ENCODE measurements at places on chromosomes 4 and X.

- no peak for DNase-seq
Observed at GRCh38 chrX:33129607-33130006, 81.7 kb downstream of the DMD start.

DNA sequence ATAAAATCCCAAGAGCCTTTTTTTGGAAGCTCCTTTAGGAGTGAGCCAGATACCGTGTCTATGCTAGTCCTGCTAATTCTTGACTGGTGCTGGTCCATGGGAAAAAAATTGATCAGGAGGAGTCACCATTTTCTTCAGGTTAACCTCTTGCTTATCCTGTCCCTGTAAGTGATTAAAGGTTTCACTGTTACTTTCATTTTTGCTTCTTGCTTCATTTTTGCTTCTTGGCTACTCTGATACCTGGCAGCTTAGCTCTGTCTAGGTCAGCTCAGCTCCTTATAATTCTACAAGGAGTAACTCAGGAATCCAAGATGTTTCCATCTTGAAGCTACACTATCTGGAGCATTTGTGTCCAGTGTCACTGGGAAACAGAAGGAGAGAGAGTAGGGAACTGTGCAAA, 45.7 kb downstream of the AFM start:
- DNase-seq: no peak

DNA sequence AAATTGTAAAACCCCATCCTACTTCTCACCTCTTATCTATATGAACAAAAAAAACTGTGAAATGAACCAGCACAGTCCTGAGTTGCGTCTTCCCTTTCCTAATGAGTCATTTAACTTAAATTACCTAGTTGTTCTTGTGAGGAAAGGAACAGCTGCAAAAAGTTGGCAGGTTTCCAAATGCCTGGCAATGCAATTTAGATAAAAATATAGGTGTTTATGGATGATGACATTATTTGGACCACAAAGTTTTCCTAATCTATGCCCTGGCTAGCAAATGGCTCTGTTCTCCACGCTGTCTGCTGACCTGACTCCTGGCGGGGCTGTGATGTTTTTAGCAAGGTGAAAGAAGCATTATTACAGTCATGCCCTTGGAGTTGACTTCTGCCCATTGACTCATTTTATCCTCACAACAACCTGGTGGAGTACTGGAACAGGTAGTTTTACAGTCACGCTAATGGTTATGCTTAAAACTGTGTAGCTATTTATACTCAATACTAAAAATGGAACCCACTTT, 29.8 kb upstream of the RELL1 start:
- no peak for DNase-seq

- DNase-seq: no peak
Observed at GRCh38 chr4:180799798-180800197, 1443.4 kb upstream of the TENM3 start.

DNA sequence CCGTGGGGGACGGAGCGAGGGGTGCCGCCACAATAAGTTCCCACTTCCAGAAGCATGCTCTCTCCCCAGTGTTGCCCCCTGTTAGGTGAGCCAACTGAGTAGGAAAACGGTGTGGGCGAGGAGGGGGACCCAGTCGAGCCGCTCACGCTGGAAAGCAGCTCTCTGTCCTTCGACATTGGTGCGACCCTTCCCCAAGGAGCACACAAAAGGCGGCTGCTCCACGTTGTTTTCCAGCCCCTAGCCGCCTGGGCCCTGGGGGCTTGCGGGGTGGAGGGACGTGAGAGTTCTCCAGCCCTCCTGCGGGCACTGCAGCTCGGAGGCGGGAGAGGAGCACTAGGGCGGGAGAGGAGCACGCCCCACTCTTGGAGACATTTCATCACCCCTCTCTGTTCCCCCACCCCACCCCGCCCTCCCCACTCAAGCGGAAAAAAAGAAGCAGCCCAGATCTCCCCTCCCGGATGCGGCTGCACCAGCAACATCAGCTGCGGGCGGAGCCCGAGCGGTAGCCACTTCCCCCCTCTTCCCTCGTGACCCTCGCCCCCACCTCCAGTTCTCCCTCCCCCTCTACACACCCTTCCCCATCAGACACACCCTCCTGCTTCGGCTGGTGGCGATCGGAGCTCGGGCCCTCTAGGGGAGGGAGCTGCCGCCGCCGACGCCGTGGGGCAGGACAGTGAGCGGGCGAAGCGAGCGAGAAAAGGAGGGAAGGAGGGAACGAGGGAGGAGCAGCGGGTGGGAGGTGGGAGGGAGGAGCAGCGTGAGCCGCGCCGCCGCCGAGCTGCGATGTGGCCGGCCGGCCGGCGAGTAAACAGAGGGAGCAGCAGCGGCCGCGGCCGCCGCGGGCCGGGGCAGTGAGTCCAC, at the start of gene DOCK11:
TSS of gene DOCK11 (plus strand) at position 755 of the 861 bp plus-strand sequence. CDS start 157 bp downstream, outside the sequence.
- DNase-seq: peak; percentile 62

DNA sequence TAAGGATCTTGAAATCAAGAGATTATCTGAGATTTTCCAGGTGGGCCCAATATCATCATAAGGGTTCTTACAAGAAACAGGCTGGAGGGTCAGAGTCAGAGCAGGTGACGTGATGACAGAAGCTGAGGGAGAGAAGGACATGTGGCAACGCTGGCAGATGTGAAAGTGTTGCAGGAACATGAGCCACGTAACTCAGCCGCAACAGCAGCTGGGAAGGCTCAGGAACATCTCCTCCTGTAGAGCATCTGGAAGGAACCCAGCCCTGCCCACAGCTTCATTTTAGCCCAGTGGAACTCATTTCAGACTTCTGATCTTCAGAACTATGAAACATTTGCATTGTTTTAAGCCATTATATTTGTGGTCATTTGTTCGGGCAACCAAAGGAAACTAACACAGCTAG, 156.3 kb upstream of the VEGFC start:
- peak; percentile 52 for DNase-seq

- DNase-seq: peak; percentile 92
Observed at GRCh38 chr4:142817442-142817841, 28.7 kb downstream of the INPP4B start.

- DNase-seq: no peak
Observed at GRCh38 chr4:1255699-1256098, 6.8 kb upstream of the CTBP1 start.
